ENCODE measurements at places on chromosomes 4 and X.

GRCh38 chr4:153004081-153004850, 68.1 kb downstream of the FHDC1 start:
- DNase-seq, result no peak

- no peak for DNase-seq
Observed at GRCh38 chr4:189090174-189090814, 850.4 kb upstream of the FRG1 start.

- DNase-seq, result peak; percentile 19
Observed at GRCh38 chr4:69823481-69824186, 36.3 kb downstream of the SULT1E1 start.

GRCh38 chr4:11474146-11474545, 45.5 kb upstream of the HS3ST1 start:
- DNase-seq, result no peak

DNA sequence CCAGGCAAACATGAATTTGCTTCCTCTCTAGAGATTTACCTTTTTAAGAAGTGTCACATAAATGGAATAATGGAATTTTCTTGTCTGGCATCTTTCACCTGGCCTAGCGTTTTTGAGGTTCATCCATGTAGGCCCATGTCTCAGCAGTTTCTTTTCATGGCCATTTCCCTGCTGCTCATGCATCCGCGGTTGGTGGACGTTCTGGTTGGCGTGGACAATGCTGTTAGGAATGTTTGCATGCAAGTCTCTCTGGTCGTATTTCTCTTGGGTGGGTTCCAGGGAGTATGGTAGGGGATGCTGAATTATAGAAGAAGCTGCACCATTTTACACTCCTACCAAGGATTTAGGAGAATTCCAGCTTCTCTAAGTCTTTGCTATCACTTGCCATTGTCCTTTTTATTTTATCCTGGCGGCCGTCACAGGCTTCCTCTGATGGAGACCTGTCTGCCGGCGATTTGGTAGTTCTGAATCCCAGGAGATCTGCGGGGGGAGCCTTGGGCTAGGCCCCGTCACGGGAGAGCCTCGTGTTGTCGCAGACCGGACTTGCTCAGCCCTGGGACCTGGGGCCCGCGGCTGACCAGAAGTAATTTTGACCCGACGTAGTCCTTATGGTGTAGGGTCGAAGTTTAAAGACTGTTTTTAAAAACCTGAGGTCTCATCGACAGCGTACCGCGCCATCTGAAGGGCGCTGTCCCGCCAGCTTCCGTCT, 56.9 kb upstream of the TADA2B start:
- no peak for DNase-seq

- DNase-seq, result no peak
Observed at GRCh38 chr4:173237762-173238161, 69.2 kb downstream of the GALNT7 start.

DNA sequence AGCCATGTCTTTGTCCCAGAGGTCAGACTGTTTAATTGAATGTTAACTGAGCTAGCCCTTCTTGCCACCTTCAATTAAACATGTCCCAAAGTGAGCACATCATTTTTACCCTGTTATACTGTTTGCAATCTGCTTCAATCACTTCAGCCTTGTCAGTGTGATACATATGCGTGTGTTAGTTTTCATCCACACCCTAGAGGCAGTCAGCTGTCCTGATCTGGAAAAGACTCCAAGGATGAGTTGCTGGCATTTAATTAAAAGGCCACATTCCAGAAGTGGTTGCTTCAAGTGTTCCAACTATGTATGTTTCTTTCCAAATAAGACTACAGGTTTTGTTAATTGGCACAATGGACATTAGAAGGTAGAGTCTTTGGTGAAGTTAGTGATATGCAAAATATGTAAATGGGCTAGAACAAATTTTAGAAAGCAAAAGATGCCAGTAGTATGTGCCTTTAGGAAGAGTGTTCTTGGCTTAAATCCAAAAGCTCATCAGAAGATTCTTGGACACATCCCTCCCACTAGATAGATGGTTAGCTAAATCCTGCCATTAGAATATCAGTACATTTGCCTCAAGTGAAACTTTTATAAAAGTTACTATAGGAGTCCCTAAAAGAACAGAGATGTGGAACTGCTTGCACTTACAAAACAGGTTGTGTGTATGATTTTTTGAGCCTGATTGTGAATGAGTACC, 79.5 kb upstream of the SLIT2 start:
- no peak for DNase-seq

GRCh38 chr4:112951362-112952312, 97.8 kb upstream of the ANK2 start:
- DNase-seq, result no peak

DNA sequence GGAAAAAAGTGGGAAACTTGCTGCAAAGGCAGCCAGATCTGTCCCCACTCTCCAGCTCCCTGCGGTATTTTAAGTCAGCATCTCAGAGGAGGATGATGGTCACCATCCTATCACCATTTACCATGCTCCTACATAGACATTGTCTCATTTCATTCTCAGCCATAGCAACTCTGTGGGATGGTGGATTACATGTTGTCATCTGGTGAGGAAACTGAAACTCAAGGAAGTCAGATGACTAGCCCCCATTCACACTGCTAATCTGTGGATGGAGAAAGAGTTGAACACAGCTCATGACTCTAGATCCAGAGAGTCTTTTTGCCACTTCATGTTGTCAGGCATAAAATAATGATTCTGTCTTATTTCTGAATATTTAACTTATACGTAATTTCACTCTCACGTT, 323.5 kb downstream of the PTTG2 start:
- no peak for DNase-seq

DNA sequence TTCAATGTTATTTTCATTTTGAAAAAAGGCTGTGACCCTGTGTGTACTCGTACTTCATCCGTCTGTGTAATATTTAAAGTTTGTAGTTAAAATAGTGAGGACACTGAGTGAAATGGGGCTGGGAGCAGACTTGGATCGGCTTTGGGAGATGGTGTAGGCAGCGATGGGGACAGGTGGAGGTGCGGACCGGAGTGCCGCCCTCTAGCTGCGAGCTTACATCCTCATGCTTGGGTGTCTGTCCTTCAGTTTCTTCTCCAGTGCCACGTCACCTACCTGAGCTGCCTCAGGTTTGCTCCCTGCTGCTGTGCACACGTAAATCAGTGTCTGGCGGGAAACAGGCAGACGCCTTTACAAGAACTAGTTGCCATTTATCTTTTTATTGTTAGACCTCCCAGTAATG, 146.1 kb downstream of the GPR143 start:
- DNase-seq, result no peak

DNA sequence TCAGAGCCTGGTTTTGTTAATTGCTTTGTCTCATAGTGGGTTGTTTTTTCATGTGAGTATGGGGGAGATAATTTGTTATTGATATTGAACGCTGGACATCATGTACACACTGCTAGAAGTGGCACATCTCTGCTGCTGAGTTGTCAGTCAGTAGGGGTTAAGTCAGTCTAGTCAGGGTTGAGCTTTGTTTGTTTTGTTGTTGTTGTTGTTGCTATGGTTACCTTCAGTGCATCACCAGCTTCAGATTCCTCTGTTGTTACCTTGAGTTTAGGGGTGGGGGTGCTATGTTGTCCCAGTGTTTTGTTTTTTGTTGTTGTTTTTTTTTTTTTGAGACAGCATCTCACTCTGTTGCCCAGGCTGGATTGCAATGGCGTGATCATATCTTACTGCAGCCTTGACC, 9.9 kb downstream of the YIPF6 start:
- DNase-seq, result no peak

DNA sequence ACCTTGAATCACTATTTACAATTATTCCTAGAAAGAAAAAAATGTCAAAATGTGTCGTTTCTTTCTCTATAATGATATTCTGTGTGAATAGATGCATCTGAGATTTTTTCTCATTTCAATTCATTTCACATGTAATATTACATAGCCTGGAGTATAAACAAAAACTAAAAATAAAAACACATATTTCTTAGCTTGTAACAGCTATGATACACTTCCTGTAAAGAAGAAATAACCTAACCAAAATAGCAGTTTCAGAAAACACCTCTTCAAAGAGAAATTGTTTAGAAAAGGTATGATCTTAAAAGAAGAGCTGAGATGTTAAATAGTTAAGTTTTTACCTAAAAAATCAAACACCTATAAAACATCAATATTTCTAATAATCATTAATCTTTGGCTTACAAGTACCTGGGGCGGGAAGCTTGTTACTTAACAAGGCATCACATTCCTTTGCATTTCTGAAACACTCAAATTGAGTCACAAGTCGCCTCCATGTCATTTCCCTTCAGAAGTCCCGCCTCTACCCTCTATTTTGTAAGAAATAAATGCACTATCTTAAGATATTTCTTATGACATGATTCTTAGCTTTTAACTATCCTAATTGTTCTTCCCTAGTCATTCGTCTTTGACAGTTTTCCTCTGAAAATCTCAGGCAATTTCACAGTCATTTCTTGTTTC, 76.5 kb downstream of the PCDH18 start:
- DNase-seq, result no peak

DNA sequence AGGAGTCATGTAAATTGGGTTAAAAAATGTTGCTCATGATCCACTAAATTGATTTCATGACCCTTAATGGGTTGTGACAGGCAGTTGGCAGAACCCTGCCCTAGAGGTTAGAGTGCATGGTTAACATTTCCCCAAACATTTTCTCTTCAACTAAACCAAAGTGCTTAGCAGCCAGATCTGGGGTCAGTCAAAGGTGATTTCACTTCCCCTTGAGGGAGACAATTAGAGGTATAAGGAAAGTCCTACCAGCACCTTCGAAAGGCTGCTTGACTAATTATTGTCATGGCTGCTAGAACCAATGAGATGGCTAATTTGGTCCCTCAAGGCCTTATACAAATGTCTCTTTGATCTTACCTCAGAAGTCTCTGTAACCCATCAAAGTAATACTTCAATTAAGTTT, 30.9 kb upstream of the INTS6L start:
- no peak for DNase-seq

DNA sequence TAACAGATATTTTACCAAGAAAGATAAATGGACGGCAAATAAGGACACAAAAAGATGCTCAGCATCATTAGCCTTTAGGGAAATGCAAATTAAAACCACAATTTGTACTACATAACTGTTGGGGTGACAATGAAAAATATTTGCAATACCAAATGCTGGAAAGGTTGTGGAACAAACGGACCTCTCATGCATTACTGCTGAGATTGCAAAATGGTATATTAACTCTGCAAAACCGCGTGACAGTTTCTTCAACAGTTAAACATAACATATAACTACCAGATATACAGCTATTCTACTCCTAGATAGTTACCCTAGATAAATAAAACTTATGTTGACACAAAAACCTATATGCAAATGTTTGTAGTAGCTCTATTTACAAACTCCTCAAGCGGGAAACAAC, 6.3 kb upstream of the OTC start:
- no peak for DNase-seq

DNA sequence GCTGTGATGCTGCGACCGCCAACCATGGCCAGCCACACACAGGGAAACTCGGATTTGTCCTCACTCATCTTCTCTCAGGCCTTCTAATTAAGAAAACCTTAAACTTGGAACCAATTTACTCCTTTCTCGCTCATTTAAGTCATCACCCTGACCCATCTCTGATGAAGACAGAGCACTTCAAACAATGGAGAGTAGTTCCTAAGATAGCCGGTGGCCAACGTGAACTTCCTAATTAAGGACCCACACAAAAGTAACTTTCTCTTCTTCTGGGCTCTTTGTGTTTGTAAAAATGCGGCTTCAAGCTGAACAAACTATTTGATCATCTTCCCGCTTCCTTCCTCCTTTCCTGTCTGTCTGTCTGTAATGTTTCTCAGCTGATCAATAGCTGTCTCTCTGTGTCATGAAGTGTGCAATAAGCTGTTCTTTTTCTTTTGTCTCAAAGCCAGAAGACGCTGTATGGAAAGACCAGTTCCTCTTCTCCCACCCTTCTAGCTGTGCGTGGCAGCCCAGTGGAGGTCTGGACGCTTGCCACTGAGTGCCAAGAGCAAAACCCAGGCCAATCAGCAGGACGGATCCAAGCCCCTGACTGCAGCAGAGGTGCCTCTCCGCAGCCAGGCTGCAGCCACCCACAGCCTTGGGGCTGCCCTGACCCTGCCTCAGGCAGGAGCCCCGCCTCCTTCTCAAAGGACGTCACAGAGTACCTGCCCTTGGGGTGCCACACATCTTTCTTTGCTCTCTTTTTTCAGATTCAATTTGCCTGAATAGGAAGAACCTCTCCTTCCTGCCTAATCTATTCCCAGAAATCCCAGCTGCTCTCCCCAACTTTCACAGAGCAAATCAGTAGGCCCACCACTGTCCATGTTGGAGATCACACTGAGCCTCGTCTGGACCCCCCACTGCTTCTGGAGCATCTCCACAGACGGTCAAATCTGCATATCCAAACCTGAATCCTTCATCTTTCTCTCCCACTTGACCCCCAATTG, 59.3 kb downstream of the MAML3 start:
- DNase-seq, result peak; percentile 35

- no peak for DNase-seq
Observed at GRCh38 chrX:56308726-56309125, 76.6 kb downstream of the KLF8 start.

DNA sequence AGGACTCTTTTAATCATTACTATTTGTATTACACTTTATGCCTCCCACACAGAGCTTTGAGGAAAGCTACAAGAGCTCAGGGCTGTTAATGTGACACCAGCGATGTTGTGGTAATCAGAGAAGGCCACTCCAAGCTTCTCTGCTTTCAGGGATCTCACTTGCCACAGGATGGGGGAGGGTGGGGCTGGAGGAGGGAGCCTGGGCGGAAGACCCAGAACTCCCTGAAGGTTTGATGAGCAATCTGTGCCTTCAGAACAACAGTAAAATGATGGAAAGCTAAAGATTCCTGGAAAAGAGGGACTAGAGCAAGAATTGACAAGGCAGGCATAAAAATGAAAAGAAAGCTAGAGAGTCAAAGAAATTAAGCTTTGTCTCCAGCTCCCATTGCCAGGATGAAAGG, 75.6 kb downstream of the MAML3 start:
- DNase-seq, result no peak

DNA sequence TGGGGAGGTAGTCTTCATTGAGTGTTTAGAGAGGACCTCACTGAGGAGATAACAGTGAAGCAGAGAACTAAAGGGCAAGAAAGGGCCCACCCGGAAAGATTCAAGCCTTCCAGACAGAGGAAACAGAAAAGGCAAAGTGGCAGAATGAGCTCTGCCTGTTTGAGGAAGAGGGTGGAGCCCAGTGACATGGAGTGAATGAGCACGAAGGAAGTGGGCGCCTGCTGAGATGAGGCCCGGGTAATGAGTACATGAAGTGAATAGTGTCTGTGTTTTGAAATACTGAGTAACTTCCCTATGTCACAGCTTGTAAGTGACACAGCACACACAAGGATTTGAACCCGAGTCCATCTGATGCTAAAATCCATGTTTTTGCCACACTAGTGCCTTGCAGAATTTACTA, 32.5 kb upstream of the TLR2 start:
- no peak for DNase-seq

GRCh38 chr4:18937746-18938145, 916.2 kb upstream of the LCORL start:
- no peak for DNase-seq

GRCh38 chr4:85777908-85778631, 303.1 kb downstream of the ARHGAP24 start:
- no peak for DNase-seq

DNA sequence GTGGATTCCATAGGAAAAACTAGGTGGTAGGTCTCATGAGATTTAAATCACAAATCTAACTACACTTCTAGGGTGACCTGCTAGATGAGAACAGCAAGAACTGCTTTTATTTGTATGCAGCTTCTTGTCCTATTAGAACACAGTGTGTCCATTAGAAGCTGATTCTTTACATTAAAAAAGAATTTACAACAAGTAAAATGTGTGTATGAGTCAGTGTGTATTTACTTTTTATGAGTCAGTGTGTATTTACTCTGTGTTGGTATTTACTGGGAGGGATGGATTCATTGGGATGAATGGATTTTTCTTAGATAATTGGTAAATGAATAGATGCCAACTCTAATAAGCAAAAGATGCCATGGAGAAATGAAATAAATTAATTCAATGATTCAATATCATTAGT, 40.6 kb upstream of the XPNPEP2 start:
- DNase-seq, result no peak
